ENCODE measurements at places on chromosomes 11 and 22.
A peak's percentile ranks its signal among the peaks of the same experiment; 100 is the strongest.

DNA sequence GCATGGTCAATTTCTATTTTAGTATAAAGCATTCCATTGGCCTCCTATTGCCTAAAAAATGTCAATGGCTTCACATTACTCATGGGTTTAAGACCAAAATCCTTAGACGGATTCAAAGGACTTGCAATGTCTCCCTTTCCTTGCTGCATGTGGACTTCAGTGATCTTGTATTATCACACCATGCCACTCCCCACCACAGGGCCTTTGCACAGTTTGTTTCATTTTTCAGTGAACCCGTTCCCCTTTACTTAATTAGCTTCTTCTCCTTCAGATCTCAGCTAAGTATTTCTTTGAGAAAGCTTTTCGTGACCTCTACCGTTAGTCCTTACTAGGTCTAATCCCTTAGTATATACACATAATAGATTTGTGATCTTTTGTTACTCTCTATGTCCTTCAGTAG lies 269.7 kb downstream of the FAM76B start:
- DNase-seq: no peak

DNA sequence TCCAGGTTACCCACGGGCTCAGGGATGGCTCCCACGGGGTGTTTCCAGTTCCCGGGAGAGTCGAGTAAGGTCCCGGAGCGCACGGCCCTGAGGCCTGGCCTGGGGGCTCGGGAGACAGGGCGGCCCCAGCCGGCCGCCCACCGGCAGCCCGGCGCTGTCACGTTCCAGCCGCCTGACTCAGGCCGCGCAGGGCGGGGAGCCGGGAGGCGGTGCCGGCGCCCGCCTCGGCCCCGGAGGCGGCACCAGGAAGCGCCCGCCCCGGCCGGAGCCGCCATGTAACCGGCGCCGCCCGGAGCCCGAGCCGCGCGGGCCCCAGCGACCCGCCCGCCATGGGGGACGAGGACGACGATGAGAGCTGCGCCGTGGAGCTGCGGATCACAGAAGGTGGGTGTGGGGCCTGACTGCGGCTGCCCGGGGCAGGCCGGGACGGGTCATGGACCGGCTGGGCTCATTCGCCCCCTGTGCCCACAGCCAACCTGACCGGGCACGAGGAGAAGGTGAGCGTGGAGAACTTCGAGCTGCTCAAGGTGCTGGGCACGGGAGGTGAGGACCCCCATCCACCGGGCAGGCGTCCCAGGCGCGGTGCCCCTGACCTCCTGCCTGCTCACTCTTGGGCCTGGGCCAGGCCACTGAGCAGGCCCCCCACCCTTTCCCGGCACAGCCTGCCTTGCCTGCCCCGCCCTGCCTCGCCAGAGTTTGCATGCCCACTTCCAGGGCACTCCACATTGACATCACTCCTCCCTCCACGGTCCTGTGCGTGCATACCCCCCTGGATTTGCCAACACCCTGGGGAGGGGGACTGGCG lies at the start of gene RPS6KA4:
Gene RPS6KA4 (plus strand): TSS at position 256 of the 805 bp plus-strand sequence. CDS start 74 bp downstream, at position 330.
- peak; percentile 32 for DNase-seq

GRCh38 chr11:116082256-116082655 lies 578.0 kb upstream of the CADM1 start:
- DNase-seq: no peak

DNA sequence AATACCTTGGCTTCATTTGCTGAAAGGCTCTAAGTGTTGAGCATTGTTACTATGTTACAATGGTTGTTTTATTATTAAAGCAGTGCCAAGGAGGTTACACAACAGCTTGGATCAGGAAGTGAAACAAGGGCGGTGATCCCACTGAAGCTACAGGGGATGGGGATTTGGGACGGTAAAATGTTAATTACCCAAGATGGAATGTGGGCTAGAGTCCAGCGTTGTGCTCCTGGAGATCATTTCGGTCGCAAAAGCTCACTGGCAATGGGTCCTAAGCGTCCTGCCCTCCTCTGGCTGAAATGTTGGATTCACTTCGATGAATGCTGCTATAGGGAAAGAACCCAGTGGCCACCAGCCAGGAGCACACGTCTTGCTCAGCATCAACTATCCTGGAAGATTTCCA lies 48.3 kb downstream of the FAM83F start:
- DNase-seq: no peak

GRCh38 chr11:78982473-78982872 lies 407.8 kb upstream of the NARS2 start:
- DNase-seq: no peak

- DNase-seq: no peak
Measured at GRCh38 chr22:49241174-49241851, 586.4 kb downstream of the BRD1 start.

DNA sequence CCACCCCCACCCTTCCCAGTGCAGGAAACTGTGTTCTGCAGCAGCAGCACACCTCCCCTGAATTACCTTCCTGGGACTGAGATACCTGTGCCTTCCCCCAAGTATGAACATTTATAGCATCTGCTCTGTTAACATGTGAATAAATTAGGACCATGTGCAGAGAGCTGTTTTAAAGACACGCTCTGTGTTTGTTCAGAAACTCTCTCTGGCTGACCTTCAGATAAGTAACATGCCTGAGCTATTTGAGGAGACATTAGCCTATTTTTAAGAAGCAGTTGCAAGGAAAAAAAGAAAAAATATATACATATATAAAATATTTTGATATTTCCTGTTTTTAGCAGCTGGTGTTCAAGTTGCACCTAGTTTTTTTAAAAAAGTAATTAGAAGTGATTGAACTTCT lies 5.4 kb downstream of the NAV2 start:
- no peak for DNase-seq

- no peak for DNase-seq
Measured at GRCh38 chr22:36224245-36224644, 15.1 kb downstream of the APOL2 start.

- no peak for DNase-seq
Measured at GRCh38 chr11:4865855-4866254, 15.8 kb upstream of the OR51T1 start.

GRCh38 chr22:21659864-21660525 lies 5.8 kb upstream of the PPIL2 start:
- no peak for DNase-seq

GRCh38 chr22:48886604-48887393 lies 940.9 kb downstream of the BRD1 start:
- no peak for DNase-seq

- DNase-seq: no peak
Measured at GRCh38 chr22:41445129-41446056, 1.2 kb downstream of the TOB2 start.

DNA sequence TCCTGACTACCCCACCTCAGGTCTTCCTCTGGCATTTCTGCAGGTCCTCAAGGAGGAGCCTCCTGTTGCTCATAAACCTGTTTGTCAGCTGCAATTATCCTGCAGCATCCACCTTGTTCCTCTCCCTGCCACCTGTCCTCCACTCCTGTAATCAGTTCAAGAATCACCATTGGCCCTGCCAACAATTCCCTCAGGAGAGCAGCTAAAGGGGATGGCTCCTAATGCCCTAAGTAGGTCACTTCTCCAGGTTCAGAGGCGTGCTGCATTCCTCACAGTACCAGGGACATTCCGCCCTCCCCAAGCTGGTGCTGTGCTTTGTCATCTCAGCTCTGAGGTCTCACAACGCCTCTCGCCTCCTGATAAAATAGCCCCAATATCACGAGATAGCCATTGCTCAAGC lies 2.1 kb downstream of the CLDN25 start:
- DNase-seq: no peak

DNA sequence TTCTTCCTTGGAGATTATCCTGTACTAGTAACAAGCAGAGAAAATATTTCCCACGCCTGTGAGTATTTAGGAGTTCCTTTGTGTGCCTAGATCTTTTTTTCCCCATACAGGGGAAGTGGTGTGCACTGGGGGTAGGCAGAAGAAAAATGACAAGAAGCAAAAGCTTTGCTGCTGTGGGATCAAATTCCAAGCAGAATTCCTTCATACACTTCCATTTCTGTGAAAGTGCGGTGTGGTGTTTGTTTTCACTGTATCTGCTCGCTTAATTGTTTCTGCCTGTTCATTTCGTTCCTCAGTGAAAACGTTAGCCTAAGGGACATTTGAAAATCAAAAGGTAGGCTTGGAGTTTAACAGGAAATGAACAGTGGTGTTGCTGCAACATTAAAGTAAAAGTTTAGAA lies 47.9 kb downstream of the BLID start:
- no peak for DNase-seq

DNA sequence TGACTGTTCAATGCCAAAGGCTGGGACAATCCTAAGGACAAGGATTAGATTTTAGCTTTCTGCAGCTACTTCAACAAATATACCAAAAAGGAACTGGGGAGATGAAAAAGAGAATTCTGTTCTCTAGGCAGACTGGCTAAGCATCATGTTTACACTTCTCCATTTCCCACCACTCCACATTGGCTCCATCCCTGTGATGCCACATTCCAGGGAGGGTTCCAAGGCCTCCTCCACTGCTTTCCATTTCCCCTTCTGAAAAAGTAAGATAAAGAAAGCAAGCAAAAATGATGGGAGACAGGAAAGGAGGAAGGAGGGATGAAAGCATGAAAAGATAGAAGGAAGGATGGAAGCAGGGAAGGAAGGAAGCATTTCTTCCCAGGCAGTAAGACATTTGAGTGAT lies 315.8 kb downstream of the BLID start:
- DNase-seq: no peak

DNA sequence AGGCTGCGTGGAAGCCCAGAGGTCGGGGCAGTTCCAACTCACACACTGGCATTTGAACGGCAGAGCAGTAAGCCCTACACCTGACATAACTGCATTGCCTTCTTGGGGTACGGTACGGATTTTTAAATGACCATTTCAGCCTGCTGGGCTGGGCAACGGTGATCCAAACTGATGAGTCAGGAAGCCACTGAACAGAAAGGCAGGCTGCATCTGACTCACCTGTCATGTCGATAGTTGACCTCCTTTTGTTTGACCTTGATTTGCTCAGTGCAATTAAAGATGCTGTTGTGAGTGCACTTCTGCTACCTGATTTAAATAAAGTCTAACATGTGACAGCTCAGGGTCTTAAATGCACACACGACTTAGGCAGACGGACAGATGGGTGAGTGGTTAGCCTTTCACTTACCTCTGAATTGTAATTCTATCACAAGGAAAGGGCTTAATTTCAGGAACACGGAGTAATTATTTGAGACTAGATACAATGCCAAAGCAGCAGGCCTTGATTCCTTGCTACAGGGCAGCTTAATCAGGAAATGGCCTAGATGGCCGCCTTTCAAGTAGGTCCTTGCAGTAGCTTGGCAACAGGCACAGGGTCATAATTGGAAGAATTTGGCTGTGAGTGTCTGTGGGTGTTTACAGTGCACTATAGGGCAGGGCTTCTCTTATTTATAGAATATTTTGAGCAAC lies 52.2 kb downstream of the BMAL1 start:
- no peak for DNase-seq

DNA sequence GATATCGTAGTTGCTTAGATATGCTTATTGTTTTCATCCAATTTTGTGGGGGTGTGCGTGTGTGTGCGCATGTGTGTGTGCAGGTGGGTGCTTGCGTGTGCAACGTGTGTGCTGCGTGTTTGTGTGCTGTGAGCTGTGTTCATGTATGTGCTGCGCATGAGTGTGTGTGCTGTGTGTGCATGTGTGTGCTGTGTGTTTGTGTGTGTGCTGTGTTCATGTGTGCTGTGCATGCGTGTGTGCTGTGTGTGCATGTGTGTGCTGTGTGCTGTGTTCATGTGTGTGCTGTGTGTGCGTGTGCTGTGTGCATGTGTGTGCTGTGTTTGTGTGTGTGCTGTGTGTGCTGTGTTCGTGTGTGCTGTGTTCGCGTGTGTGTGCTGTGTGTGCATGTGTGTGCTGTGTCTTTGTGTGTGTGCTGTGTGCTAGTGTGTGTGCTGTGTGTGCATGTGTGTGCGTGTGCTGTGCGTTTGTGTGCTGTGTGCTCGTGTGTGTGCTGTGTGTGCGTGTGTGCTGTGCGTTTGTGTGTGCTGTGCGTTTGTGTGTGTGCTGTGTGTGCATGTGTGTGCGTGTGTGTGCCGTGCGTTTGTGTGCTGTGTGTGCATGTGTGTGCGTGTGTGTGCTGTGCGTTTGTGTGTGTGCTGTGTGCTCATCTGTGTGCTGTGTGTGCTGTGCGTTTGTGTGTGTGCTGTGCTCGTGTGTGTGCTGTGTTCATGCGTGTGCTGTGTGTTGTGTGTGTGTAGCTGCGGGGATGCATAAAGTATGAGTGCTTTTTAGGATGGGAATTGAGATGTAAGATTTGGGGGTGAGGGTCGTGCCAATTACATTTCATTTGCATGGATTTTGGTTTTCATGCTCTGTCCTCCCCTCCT lies 7.6 kb downstream of the IGF2 start:
- no peak for DNase-seq

- DNase-seq: no peak
Measured at GRCh38 chr22:37167176-37167980, 17.7 kb upstream of the IL2RB start.

GRCh38 chr11:134585666-134586610 lies 173.9 kb upstream of the B3GAT1 start:
- no peak for DNase-seq

DNA sequence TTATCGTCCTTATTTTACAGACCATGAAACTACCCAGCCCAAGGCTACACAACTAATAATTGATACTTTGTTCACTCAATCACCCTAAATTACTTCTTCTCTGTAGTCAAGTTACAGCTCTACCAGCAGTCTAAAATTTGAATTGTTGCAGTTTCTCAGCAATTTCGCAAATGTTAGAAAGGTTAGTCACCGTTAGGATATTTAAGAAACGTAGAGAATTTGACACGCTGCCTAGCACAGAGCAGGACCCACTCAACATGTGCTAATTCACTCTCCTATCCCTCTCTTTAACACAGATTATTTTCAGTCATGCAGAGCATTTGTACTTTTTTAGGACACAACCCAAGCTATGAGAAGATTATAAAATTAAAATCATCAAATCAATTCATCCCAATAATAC lies 771.1 kb upstream of the LUZP2 start:
- DNase-seq: no peak

DNA sequence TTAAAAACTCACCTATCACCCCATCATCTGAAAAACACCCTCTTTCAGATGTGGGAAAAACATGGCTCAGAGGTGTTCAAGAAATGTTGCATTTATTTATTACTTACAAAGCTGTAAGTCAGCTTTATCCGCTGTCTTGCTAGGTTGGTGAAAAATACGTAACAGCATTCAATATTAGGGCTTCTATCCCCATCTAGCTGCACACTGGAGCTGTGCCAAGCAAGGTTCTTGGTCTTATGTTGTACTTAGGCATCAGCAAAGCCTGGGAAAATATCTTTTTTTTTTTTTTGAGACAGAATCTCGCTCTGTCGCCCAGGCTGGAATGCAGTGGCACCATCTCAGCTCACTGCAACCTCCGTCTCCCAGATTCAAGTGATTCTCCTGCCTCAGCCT lies 7.5 kb downstream of the SERPING1 start:
- no peak for DNase-seq

GRCh38 chr22:37604875-37605274 lies 3.8 kb upstream of the GGA1 start:
- DNase-seq: peak; percentile 20

DNA sequence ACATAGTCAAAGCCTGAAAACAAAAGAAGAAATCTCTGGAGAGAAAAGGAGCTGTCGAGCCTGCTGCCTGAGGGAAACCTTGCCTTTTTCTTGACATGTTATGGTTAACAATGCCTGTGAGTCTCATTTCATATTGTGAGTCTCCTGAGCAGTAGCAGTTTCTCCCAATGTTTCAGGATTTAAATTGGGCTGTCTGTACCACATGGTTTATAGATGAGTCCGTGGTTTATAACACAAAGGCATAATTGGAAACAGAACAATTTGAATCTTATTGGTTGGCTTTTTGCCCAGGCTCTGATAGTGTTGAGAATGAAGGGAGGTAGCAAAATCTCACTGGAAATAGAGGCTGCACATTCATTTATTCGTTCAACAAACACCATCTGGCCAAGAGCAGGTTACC lies 540.9 kb downstream of the RAB38 start:
- no peak for DNase-seq

All from stimulated activated CD8-positive, alpha-beta memory T cell treated with anti-CD3 and anti-CD28 coated beads, Interleukin-15, amount 100 ng/mL, for 4 hours (primary cell).